Neural progenitor cell (in vitro differentiated cells): ENCODE measurements at places on chromosomes 13 and 19. TPM values are rescaled to one million over a fixed set of nuclear protein-coding genes. Genes with fewer than 3 reads are reported as not detected.

- no peak for DNase-seq
- no peak overlapping the region for H3K27ac ChIP-seq
- no peaks in the 10 kb centered on the region for H3K27me3 ChIP-seq
- peaks cover 22% of the 10 kb centered on the region for H3K36me3 ChIP-seq
- H3K4me3 ChIP-seq, result no peak overlapping the region
Observed at GRCh38 chr19:8466018-8466417, 21.2 kb downstream of the HNRNPM start.

- peaks cover 5% of the 10 kb centered on the region for H3K36me3 ChIP-seq
- H3K4me1 ChIP-seq, result no peaks in the 10 kb centered on the region
- no peak overlapping the region for H3K27ac ChIP-seq
- no peak for DNase-seq
- H3K4me3 ChIP-seq, result no peak overlapping the region
Observed at GRCh38 chr13:94248454-94249228, 230.8 kb downstream of the DCT start.

- H3K4me3 ChIP-seq, result no peak overlapping the region
- no peaks in the 10 kb centered on the region for H3K27me3 ChIP-seq
- H3K4me1 ChIP-seq, result no peaks in the 10 kb centered on the region
- no peaks in the 10 kb centered on the region for H3K36me3 ChIP-seq
- H3K27ac ChIP-seq, result no peak overlapping the region
Observed at GRCh38 chr13:84294576-84294975, 412.3 kb upstream of the SLITRK1 start.

DNA sequence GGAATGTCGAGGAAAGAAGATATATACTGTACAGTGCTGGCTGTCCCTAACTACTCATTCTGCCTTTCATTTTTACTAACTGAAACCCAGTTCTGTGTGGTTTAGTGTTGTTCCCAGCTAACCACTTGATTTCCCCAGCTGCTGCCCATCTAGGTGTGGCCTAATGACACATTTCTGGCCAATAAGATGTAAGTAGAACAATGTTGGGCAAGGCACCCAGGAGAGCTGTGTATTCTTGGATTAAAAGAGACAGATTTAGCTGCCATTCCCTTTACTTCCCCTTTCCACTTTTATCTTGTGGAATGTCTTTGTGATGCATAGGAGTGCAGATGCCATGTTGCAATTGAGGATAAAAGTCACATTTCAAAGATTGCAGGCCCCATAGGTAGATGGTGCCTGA is 28.3 kb upstream of the PCDH9 start:
- H3K27ac ChIP-seq, result no peak overlapping the region
- DNase-seq, result peak; percentile 22
- H3K36me3 ChIP-seq, result no peaks in the 10 kb centered on the region
- peaks cover 11% of the 10 kb centered on the region for H3K4me1 ChIP-seq
- H3K4me3 ChIP-seq, result no peak overlapping the region

- no peak within 1 kb of the TSS for H3K27ac ChIP-seq
- peak; percentile 65 for DNase-seq
- no peaks in the 10 kb centered on the region for H3K36me3 ChIP-seq
- H3K27me3 ChIP-seq, result peaks cover 14% of the 10 kb centered on the region
Observed at GRCh38 chr19:13764101-13764807, at the start of gene MRI1. Gene MRI1, plus strand, starts transcription at chr19:13764522. Its CDS starts 67 bp downstream, at chr19:13764589.

- peaks cover 30% of the 10 kb centered on the region for H3K27me3 ChIP-seq
- no peak for DNase-seq
- no peaks in the 10 kb centered on the region for H3K36me3 ChIP-seq
Observed at GRCh38 chr19:46018729-46019251, 4.1 kb downstream of the PGLYRP1 start.

DNA sequence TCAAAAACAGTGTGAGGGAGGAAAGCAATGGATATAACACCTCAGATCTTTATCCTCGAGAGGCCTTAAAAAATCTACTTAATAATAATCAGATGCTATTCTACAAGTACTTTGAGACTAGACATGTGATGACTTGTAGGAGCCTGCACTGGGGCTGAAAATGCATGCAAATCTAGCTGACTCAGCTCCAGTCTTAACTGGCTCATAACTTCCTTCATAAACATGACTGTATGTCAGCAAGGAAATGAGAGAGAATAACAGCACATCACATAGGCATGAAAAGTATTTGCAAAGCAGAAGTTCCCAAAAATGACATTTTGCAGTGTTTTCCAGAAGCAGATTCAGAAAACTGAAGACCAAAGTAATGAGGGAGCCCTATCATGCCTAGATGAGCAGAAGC is 38.1 kb downstream of the PSG5 start:
- no peak for DNase-seq
- no peak overlapping the region for H3K27ac ChIP-seq
- no peak overlapping the region for H3K4me3 ChIP-seq
- no peaks in the 10 kb centered on the region for H3K4me1 ChIP-seq
- H3K36me3 ChIP-seq, result no peaks in the 10 kb centered on the region
- H3K27me3 ChIP-seq, result no peaks in the 10 kb centered on the region

DNA sequence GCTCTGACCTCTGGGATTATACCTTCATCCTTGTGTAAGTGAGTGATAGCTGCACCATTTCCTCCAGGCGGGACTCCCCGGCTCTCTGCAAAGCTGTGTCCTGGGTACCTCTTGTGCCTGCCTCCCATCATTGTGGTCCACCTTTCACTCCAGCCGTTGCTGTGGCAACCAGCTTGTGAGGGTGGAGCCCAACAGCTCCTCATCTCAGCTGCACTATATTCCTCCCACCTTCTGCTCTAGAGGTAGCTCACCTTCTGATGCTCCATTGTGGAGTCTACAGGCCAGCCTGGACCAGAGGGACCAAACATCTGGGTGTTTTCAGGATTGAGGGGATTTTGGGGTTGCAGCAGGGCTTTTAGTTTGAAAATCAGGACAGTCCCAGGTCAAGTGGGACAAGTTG is 708.2 kb downstream of the UQCRFS1 start:
- no peak overlapping the region for H3K27ac ChIP-seq
- no peaks in the 10 kb centered on the region for H3K27me3 ChIP-seq
- no peaks in the 10 kb centered on the region for H3K36me3 ChIP-seq
- no peak overlapping the region for H3K4me3 ChIP-seq

GRCh38 chr19:55253842-55254624 is 4.8 kb downstream of the PPP6R1 start:
- peaks cover 12% of the 10 kb centered on the region for H3K4me1 ChIP-seq
- H3K4me3 ChIP-seq, result no peak overlapping the region
- DNase-seq, result no peak
- no peak overlapping the region for H3K27ac ChIP-seq
- H3K36me3 ChIP-seq, result no peaks in the 10 kb centered on the region
- H3K27me3 ChIP-seq, result no peaks in the 10 kb centered on the region

DNA sequence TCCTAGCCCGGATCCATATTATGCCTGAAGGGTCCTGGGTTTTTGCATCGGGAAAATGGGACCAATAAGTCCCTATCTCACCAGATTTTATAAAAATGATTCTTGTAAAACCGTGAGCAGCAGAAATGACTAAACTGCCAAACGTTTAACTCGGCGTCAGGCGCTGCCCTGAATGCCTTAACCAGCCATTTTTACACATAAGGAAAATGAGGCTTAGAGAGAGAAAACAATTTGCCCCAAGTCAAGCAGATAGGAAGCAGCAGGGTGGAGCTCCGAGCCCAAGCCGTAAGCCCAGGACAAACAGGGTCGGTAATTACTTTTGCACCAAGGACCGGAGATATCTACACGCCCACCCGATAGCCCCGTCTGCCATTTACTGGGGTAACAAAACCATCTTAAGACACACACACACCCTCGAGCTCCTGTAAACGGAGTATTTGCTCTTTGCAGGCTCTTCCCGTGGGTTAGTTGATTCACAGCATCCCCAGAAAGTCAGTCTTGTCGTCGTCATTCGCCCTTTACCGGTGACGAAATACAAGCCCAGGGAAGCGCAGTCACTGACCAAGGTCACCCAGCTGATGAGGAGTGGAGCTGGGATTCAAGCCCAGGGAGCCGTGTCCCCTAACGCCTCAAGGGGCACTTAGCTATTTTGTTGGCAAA is 16.0 kb upstream of the MRI1 start:
- H3K36me3 ChIP-seq, result no peaks in the 10 kb centered on the region
- H3K4me3 ChIP-seq, result peak overlapping the region; percentile 84
- H3K27me3 ChIP-seq, result no peaks in the 10 kb centered on the region
- DNase-seq, result peak; percentile 31

DNA sequence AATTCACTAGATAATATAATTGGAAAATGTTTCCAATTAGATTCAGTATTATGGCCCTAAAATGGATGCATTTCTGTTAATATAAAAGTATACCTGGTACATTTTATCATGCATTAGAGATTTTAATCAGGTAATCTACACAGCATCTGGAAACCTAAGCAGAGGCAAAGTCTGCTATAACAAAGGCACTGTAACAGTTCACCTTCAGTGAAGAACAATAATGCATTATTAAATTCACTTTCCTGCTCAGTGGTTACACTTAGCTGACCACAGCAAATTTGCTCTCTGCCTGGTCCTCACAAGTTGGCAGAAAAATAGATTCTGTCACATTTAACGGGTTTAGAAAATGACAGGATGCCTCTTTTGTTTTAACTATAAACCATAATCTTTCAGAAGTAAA is 326.9 kb downstream of the DACH1 start:
- no peak overlapping the region for H3K4me3 ChIP-seq
- H3K27me3 ChIP-seq, result no peaks in the 10 kb centered on the region
- H3K27ac ChIP-seq, result no peak overlapping the region
- H3K4me1 ChIP-seq, result no peaks in the 10 kb centered on the region
- H3K36me3 ChIP-seq, result no peaks in the 10 kb centered on the region
- DNase-seq, result no peak

DNA sequence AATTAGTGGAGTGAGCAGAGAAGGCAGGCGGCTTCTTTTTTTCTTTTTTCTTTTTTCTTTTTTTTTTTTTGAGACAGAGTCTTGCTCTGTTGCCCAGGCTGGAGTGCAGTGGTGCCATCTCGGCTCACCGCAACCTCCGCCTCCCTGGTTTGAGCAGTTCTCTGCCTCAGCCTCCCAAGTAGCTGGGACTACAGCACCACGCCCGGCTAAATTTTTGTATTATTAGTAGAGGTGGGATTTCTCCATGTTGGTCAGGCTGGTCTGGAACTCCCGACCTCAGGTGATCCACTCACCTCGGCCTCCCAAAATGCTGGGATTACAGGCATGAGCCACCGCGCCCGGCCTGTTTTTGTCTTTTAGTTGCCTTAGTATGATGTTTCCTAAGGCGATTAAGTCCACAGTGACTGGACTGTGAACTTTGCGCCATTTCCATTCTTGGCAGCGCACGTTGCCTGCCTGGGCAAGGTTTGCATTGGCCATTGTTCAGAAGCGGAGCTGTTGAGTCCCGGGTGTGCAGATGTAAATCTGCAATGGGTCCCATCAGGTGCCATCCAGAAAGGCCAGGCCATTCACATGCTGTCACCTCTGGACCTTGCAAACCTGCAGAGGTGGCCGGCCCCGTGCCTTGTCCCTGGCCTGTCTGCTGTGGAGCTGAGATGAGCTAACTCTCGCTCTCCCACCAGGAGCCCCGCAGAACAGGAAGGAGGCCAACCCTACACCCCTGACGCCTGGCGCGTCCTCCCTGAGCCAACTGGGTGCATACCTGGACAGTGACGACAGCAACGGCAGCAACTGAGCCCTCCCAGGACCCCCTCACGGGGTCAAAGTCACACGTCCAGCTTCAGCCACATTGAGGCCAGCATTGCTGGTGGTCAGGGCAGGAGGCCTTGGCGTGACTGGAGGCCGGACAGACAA is 10.9 kb upstream of the SHD start:
- no peak for DNase-seq
- no peaks in the 10 kb centered on the region for H3K36me3 ChIP-seq
- H3K4me1 ChIP-seq, result no peaks in the 10 kb centered on the region
- H3K27me3 ChIP-seq, result no peaks in the 10 kb centered on the region

The CBLC gene
- 1.4 and 1.5 TPM in 2 replicates for total RNA-seq

The NXNL1 gene
- total RNA-seq, result not detected in 2 replicates

The CEACAM7 gene
- total RNA-seq, result not detected in 2 replicates

The SPRED3 gene
- total RNA-seq, result 0.99 and 4.6 TPM in 2 replicates

The NLRP11 gene
- not detected in 2 replicates for total RNA-seq

The KLK4 gene
- total RNA-seq, result 0.68 TPM in 1 of 2 replicates, not detected in the other

The TMIGD2 gene
- total RNA-seq, result 0.19 and 1.3 TPM in 2 replicates

The CGB1 gene
- total RNA-seq, result not detected in 2 replicates

The EMP3 gene
- 1.2 and 10.7 TPM in 2 replicates for total RNA-seq

The TMEM59L gene
- total RNA-seq, result 0.11 and 1.4 TPM in 2 replicates

The CBARP gene
- total RNA-seq, result 1.2 and 17.8 TPM in 2 replicates
